ENCODE measurements at places on chromosomes 7 and 10.

- DNase-seq: no peak
Measured at GRCh38 chr7:76371396-76371795, 12.6 kb upstream of the YWHAG start.

DNA sequence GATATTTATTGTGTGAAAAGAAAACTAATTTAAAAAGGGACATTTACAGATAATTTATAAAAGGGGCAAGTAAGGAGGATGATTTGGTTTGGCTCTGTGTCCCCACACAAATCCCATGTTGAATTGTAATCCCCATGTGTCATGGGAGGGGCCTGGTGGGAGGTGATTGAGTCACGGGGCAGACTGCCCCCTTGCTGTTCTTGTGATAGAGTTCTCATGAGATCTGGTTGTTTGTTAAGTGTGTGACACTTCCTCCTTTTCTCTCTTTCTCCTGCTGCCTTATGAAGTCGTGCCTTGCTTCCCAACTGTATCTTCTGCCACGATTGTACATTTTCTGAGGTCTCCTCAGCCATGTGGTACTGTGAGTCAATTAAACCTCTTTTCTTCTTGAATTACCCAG is 171.0 kb upstream of the SEMA3E start:
- DNase-seq: no peak

- DNase-seq: no peak
Measured at GRCh38 chr7:32316839-32317238, 173.3 kb downstream of the LSM5 start.

- DNase-seq: no peak
Measured at GRCh38 chr7:4642468-4643203, 39.5 kb upstream of the FOXK1 start.

DNA sequence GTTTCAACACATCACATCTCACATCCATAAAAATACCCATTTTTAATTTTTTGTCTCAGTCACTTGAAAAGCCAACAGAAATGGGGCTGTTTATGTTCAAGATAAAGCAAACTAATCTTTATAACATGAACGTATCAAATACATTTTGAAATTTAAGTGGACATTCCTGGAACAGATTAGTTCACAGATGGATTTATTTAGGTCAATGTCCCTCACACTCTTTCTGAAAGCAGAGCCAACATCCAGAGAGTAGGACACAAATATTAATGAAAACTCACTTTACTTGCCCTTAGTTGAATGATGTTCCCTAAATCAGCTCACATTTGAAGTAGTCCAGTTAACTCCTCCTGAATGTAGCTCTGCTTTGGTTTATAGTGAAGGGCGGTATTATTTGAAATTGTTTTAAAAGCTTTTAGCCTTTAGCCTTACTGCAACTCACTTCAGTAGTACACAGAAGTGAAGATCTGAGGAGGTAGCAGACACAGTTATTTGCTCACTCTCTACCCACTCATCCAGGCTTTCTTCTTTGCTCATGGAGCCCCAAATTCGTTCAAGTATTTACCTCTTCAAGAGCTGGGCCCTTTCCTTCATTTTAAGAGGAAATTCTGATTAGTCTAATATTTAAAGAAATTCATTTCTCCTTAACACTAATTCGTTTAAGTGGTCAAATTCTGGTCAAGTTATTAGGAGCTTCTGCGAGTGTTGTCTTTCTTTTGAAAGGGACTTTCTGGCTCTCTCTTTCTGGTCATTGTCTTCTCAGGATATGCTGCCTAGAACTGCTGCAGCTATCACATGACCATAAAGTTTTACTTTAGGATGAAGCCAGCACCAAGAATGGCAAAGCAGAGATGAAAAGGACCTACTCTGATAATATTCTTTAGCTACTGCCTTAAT is 180.6 kb upstream of the AGR3 start:
- no peak for DNase-seq

- DNase-seq: no peak
Measured at GRCh38 chr10:98012644-98013043, 17.8 kb downstream of the CRTAC1 start.

GRCh38 chr10:72785409-72785808 is 93.5 kb downstream of the MCU start:
- no peak for DNase-seq

DNA sequence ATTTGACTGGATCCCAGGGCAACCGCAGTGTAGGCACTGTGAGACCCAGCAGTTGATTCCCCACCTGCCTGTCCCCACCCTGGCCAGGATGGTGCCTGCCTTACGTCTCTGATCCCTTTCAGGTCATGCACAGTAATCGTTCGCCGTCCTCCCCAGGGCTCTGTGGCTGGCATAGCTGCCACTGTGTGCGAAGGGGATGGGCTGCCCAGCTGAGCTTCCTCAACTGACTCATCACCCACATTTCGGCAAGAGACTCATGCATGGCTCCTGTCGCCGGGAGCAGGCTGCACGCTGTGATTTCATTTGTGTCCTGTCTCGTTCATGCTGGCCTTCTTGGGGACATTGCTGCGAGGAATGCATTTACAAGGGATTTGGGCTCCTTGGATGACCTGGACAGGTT is 252.4 kb downstream of the KLF6 start:
- DNase-seq: no peak

- DNase-seq: no peak
Measured at GRCh38 chr7:44158096-44158872, 17.2 kb upstream of the MYL7 start.

GRCh38 chr7:135147341-135147898 is 452 bp upstream of the TMEM140 start:
- DNase-seq: no peak

GRCh38 chr7:51329696-51330263 is 13.2 kb upstream of the COBL start:
- DNase-seq: no peak

DNA sequence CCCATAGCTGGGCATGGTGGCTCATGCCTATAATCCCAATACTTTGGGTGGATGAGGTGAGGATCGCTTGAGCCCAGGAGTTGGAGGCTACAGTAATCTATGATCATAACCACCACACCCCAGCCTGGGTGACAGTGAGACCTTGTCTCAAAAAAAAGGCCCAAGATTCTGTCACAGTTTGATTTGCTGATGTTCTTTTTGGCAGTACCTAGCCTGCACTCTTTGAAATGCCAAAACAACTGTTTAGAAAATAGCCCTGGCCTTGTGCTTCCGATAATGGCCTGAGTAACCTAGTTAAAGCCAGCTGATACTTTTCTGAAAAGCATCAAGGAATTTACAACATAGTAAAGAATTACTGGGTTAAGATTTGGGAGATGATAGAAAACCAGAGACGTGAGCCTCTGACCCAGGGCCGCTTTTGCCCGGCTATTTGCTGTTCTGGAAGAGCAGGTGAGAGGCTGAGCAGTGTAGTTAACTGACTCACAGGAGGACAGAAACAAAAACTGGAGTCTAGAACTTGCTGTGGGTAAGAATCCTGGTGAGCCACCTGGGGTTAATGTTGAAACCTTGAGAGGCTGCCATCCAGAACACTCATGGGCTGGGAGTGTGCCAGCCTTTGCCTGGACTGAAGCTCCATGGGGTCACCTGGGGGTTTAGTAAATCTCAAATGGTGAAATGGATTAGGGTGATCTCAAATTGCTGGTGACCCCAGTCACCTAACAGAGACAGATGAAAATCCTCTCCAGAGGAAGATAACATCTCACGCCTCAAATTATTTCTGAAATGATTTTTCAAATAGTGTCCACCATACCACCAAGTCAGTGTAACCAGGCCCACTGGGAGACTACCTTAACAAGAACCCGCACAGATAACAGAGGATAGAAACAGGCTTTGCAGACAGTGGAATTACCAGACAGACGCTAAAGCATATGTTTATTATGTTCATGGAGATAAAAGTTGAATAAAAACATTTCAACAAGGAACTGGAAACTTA is 51.8 kb downstream of the GALNT11 start:
- no peak for DNase-seq

DNA sequence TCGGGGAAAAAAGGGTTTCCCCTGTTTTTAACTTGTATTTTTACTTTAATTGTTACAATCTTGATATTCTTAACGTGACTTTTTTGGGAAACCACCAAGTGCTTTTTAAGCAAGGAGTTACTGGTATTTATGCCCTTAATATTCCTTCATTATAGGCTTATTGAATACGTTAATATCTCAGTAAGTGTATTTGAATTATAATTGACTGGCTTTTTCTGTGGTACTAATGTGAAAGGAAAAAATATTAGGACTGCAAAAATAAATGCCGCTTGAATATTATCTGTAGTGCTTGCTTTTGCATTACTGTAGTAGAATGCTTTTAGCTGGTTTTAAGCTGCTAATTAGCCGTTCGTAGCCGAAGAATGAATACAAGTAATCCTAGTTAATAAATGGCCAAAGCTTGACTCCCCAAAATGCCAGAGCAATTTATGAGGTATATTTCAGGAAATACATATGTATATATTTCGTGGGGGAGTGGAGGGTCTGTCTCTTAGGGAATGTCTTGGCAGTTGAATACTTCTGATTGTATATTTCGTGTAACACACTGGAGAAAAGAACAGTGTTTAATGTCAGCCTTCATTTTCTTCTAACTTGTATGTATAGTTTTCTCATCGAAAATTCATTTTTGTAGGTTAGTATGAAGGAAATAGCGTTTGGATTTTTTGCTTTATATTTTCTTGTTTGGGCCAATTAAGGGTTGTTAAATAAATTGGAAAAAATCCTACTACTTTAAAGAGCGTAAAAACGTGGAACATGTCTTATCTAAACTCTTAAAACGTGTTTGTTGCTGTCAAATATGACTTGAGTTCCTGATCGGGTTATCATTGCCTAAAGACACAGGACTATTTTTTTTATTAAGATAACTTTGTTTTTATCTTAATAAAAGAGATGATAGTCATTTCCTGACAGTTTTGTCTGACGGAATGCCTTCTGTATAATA is 1.5 kb downstream of the PDCD4 start:
- no peak for DNase-seq

GRCh38 chr10:33291053-33291592 is 43.3 kb downstream of the NRP1 start:
- no peak for DNase-seq

DNA sequence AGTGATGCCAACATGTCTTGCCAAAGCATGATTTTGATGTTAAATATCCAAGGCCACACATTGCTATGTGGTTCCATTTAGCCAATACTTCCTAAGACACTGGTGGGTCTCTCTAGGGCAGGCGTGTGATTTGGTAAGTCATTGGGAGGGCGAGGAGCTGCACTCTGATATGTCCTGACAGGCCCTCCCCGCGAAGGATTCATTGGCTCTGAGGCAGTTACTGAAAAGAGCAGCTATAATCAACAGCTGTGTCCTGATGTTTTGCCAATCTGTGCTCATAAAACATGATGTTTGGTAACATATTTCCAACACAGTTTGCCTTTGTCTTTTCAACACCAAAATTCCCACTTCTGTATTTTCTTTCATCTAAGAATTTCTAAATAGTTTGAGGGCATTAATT is 646.7 kb downstream of the PARD3 start:
- no peak for DNase-seq

GRCh38 chr10:23253780-23254179 is 61.7 kb downstream of the PTF1A start:
- no peak for DNase-seq

- DNase-seq: no peak
Measured at GRCh38 chr10:32350811-32351350, 3.9 kb upstream of the EPC1 start.

- DNase-seq: no peak
Measured at GRCh38 chr7:94382746-94383145, 11.9 kb upstream of the COL1A2 start.

- DNase-seq: no peak
Measured at GRCh38 chr7:155983176-155983815, 171.0 kb upstream of the SHH start.

DNA sequence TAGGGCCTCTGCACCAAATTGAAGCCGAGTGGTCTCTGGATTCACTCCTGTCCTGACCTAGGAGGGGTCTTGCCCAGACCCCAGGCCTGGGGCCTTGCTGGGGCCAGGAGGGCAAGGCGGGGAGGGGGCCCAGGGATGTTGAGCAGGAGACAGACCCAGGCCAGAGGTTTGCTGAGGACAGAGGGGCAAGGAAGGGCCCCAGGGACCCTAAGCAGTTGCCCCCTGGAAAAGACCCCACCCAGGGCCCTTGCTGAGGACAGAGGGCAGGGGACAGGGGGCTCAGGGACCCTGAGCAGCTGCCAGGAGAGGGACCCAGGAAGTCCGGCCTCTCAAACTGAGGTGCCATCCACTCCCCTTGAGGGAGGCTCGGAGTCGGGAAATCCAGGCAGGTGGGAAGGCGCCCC is 32.7 kb downstream of the FOXL3 start:
- no peak for DNase-seq

DNA sequence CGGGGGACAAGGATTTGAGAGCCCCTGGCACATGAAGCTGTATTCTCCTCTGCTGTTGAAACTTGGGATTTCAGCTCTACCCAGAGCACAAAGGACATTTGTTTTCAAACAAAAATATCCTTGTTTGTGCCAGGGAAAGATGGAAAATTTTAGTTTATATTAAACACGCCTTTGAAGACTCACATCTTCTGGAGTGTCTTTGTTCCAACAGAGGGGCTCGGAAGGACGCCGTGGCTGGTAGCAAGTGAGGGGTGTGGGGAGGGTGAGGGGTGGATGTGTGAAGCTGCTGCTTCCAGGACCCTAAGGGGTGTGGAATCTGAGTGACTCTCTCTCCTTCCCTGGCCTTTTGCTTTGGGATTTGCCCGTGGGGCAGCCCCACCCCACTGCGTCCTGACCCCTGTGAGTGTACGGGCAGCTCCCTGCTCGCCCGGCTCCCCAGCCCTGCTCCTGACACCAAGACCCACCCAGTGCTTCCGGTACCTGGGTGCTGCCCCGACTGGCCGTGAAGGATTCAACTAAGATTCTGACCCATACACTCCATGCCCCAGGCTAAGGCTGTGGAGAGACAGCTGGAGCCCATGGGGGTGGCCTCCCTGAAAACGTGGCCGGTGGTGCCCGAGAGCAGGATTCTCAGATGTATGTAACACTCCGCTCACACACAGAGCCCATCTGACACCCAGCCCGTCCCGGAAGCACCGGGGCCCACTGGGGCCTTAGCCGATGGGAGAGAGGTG is 59.6 kb downstream of the ZRANB1 start:
- no peak for DNase-seq

- DNase-seq: no peak
Measured at GRCh38 chr7:102064361-102065025, 222.2 kb upstream of the SH2B2 start.

DNA sequence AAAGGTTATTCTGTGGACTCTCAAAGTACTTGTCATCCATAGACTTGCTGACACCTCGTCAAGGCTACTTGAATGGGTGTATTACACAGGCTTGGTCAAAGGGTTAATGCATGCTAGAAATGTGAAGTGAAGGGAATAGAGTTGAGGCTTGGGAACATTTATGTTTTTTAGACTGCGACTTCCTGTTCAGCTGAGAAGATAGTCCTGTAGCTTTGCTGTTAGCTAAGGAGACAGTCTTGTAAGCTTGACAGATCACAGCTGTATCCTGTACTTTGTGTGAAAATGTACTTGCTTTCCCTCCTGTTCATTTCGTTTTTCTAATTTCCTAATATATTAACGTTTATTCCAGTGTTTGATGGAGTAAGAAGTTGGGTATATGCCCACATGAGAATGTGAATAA is 52.1 kb downstream of the ADD3 start:
- DNase-seq: no peak

DNA sequence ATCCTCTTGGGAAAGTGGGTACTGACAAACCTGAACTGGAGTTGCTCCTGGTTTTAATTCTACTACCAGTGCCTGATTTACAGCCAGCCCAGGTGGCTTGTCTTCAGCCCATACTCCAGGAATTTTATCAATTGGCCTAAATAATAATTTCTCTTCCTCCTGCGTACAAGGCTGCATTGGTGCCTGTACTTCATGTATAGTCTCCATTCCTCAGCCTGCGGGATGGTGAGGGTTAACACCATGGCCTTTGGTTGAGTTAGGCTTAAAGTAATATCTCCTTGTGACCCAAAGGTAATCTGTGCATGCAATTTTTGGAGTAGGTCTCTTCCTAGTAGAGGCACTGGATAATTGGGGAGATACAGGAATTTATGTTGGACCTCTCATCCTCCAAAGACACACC is 5.5 kb upstream of the ZNF117 start:
- DNase-seq: no peak
